Cardiac septum (tissue), 1 donor: ENCODE measurements at places on chromosomes 16 and 17.
A peak's percentile ranks its signal among the peaks of the same experiment; 100 is the strongest.

DNA sequence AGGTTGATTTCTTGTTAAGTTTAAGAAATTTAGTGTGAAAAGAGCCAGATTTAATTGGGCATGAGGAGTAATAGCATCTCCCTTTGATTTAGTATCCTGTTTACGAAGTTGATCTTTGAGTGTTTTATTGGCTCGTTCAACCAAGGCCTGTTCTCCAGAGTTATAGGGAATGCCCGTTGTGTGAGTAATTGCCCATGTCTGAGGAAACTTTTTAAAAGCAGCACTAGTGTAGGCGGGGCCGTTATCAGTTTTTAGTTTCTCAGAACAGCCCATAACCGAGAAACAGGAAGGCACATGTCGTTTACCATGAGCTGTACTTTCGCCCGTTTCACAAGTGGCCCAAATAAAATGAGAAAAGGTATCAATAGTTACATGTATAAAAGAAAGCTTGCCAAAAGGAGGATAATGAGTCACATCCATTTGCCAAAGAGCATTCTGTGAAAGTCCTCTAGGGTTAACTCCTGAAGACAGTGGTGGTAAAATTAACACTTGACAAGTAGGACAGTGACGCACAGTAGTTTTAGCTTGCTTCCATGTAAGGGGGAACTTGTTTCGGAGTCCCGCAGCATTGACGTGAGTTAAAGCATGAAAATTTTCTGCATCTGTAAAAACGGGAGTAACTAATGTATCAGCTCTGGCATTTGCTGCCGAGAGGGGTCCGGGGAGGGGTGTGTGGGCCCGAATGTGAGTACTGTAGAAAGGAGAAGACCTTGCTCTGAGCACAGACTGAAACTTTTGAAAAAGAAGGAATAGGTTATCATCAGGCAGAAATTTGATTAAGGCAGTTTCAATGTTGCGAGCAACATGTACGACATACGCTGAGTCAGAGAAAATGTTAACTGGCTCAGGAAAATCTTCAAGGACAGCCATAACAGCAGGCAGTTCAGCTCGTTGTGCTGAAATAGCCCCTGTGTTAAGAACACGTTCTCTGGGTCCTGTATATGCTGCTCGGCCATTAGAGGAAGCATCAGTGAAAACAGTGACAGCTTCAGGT, 18.5 kb upstream of the KCTD5 start:
- DNase-seq: no peak

DNA sequence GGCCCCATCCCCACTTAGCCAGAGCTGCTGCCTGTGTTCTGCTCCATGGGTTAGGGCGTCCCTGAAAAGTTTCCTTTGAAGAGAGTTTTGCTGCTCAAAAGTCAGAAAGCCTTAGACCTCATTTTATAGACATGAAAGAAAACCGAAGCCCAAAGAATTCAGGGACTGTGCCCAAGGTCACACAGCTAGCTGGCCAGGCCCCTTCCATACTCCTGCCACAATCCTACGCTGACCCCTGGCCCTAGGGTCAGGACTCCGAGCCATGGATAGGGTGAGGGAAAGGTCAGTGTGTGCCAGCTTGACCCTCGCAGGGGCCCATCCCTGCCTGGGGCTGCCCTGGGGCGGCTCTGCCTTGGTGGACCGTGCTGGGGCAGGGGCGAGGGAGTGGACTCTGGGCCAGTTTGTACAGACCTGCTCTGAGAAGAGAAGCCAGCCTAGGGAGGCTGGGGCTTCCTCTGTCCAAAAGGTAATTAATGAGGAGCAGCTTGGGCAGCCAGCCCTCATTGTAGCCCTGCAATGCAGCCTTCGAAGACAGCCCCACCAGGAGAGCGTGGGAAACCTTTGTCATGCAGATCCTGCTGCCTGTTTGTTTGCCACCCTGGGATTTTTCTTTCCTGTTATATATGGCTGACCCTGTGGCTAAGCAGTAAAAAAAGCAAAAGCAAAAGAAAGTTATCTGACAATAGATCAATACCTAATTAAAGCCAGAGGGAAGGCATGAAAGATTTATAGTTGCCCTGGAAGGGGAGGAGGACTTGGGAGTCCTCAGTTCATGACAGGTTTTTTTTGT, 37.4 kb downstream of the RHBDL3 start:
- no peak for DNase-seq

DNA sequence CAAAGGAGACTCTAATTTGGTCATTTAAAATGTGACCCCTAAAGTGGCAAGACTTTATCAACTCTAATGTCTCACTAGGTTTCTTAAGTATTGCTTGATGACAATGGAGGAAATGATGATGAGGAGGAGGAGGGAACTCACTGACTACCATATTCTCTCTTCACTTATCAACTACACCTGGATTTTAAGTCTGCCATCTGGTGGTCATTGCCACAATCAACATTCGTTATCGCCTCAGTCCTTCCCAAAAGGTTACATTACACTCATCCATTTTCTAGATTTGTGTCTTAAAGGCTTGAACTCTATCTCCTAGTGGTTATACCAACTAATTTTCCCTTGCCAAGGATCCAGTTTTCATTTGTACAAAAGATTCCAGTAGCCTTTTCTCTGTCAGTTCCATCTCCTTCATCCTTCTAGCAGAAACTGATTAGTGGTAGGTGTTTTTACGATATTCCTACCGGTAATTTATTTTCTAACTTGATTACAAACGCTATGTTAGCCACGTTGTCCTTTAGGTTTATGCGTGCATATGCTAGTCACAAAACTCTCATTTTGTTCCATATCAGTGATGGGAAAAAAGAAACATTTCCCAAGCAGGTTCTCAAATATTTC, 114.6 kb upstream of the NOG start:
- DNase-seq: no peak

DNA sequence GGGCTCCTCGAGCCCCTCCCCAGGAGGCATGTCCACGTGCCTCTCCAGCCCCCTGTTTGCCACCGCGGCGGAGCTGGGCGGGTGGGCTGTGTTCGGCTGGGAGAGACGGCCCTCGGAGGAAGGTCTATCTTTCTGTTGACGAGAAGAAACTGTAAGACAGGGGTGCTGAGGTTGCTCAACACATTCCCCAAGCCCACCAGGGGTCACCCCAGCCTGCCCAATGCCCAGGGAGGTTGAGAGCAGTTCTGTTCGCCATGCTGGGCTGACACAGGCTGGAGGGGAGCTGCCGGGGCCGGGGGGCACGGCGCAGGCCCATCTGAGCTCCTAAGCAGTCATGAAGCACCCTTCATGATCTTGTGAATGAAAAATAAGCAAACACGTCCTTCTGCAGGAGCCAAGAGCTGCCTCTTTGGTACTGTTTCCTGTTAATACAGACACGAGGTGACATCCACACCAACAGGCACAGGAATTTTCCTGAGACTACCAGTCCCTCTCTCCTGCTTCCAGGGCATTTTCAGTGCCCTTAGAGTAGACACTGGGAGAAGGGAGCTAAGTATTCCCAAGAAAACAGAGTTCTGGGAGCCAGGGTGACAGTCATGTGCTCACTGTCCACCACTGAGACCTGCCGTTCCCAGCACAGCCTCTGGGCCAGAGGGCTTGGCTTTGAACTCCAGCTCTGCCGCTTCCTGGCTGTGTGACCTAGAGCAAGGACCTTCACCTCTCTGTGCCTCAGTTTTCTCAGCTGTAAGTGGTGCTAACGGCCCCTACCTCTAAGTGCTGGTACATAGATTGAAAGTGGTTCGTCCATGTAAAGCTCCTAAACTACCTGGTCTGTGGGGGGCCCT, 9.2 kb downstream of the UBALD2 start:
- DNase-seq: no peak

GRCh38 chr16:84959045-84959576, 52.2 kb downstream of the ZDHHC7 start:
- DNase-seq: no peak

DNA sequence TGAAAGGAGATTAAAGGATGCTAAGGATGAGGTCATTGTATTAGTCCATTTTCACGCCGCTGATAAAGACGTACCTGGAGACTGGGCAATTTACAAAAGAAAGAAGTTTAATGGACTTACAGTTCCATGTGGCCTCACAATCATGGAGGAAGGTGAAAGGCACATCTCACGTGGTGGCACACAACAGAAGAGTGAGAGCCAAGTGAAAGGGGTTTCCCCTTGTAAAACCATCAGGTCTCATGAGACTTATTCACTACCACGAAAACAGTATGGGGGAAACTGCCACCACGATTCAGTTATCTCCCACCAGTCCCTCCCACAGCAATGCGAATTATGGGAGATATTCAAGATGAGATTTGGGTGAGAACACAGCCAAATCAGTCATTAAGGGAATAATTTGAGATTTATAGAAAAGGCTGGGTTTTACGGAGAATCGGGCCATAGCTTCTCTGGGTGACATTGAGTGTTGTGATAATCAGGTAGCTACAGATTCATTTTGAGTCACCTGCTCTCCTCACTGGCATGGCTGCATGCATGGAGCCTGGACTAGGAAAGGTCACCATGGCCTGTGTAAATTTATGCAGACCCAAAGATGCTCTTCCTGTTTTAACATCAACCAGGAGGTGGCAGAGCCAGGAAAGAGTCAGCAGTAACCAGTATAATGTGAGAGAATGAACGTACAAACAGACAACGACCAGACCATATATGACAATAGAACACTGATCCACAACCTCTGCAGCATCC, 40.5 kb upstream of the DYNLRB2 start:
- no peak for DNase-seq

DNA sequence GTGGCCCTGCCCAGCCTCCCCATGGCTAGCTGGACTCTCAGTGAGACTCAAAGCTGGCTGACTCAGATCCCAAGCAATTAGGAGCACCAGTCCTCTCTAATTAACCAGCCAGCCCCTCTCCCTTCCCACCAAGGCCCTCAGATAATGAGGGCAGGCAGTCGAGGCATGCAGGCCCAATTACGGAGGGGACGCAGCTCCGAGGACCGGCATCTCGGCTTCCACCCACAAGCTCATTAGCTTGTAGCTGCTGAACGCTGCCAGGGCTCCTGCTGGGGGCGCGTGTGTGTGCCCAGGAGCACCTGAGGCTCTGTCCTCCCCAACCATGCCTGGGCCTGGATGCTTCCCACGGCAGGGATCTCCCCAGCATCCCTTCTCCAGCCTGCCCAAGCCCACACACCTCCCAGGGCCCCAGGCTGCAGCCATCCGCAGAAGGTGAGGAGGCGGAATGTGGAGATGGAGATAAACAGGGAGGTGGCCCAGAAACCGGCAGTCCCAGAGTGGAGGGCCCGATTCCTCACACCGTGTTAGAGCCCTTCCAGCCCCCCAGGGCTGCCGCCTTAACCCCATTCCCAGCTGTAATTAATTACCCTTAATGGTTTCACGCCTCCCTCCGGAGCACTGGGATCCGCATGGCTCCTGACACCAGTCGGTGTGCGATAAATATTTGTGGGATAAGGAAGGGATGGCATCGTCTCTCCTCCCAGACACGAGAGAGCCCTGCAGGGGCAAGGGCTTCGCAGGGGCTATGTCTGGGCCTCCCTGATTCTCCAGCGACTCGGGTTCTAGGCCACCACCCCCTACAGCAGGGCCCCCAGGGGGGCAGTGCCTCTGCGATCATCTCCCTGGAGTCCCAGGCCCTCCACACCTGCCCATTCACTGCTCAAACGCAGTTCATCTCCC, 42.2 kb downstream of the RPH3AL start:
- no peak for DNase-seq

- DNase-seq: no peak
Observed at GRCh38 chr17:47884905-47885730, 10.9 kb upstream of the SP2 start.

DNA sequence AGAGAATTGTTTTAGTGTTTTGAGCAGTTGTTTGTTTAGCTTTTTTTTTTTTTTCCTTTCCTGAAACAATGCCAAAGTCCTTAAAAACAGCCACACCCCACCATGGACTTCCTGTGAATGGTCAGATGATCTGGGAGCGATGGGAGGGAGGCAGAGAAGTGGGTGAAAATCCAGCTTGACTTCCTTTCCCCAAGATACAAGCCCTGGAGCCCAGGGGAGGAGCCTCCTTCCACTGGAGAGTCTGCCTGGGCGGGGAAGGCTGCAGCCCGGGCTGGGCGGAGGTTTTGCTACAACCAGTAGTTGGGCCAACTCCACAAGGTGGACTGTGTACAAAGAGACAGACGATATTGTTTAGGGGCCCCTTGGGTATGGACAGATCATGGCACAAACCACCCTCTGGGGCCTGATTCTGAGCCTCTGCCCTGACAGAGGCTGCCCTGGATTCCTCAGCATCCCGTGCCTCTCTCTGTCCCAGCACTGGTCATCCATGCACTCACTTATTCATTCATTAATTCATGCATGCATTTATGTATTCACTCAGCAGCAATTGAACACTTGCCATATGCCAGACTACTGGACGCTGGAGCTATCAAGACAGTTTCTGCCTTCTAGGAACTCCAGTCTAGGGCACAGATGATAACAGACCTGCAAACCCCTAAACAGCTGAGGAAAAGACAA, 29.8 kb downstream of the WSB1 start:
- peak; percentile 81 for DNase-seq

GRCh38 chr17:3695723-3696411, at the start of gene P2RX5:
TSS of gene P2RX5 (minus strand) at chr17:3696155. CDS start at chr17:3696005, 150 bp downstream.
- DNase-seq: no peak

DNA sequence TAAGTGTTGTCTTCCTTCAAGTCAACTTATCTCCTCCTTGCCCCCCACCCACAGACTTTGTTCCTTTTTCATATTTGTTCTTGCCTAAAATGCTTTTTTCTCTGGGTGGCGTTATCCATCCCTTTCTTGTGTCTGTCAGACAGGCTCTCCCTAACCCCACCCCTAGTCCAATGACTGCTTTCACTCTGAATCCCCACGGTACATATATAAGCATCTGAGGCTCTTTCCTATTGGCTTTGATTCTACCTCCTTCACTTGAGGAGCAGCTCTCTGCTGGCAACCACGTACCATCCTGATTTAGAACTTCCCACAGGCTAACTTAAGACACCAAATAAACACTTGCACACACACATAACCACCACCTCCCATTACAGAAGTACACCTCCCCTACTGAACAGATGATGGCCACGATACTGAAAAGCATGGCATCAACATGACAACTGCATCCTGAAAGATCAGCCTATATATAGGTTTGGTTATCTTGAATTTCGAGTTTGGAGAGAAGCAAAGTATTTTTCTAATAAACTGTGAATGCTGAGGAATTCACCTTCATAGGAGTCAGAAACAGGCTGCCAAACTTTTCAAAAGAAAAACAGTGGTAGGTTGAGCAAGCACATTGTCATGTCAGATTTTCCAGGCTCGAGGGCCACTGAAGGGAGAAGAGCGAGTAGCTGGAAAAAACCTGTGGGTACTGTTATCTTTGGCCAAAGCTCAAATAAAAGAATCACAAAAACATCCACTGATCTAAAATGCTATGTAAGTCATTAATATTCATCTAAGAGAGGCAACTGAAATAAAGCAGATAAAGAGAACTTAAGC, 24.3 kb downstream of the STAT3 start:
- no peak for DNase-seq

DNA sequence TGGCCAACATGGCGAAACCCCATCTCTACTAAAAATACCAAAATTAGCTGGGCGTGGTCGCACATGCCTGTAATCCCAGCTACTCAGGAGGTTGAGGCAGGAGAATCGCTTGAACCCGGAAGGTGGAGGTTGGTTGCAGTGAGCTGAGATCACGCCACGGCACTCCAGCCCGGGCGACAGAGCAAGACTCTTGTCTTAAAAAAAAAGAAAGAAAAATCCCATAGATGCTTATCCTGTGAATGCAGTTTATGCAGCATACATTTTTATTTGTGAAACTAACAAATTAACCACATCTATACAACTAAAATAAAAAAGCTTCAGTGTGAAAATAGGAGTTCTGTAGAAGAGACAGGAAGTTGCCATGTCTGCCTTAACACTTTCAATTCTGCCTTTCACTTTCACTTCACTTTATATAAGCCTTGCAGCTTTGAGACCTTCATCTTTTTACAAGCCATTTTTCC, 7.1 kb downstream of the IGSF6 start:
- no peak for DNase-seq

- no peak for DNase-seq
Observed at GRCh38 chr17:17790637-17791464, 45.9 kb downstream of the SREBF1 start.

- DNase-seq: no peak
Observed at GRCh38 chr17:82493226-82493781, 26.2 kb upstream of the FOXK2 start.
